NCI-H2081 (cell line): ENCODE measurements at places on chromosomes 11 and 22.

- DNase-seq: no peak
Measured at GRCh38 chr11:84290647-84291046, 1004.5 kb upstream of the CCDC90B start.

DNA sequence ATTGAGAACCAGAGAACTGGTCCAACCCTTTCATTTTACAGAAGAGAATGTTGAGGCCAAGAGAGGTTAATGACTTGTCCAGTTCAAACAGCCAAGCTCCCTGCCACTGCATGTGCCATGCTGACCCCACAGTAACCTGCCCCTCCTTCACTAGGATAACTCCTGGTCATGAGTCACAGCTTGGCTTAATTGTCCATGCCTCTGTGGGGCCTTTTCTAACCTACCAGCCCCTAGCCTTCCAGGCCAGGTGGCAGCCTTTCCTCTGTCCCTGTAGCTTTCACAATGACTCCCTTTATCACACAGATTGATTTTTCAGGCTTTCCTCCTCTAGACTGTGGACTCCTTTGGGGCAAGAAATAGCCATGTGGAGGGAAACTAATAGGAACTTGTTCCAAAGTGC is 97.2 kb downstream of the PIWIL4 start:
- no peak for DNase-seq

GRCh38 chr11:110327508-110327907 is 31.1 kb upstream of the RDX start:
- no peak for DNase-seq

DNA sequence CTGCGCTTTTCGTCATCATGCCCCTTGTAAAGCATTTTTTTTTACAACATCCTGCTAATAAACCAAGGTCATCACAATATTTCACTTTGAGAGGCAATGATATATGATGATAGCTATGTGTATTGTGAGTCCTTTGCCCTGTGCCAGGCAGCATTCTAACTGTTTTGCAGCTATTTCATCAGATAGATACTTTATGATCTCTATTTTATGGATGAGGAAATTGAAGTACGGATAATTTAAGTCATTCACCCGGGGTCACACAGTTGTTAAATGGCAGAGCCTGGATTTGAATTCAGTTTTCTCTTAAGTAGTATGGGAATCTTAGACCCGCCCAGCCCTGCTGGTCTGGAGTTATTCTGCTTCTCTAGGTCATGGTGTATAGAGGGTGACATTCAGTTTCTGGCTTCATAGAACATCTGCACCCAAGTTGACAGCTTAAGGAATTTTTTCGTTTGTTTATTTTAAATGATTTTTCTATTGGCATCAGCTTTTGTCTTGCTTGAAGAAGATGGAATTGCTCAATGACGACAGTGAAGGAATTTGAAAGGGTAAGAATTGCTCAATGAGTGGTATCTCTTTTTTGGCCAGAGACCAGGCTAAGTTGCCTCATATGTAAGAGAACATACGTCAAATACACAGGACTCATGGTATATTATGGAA is 926 bp downstream of the PRR5L start:
- DNase-seq: no peak
